ENCODE measurements at places on chromosomes 1 and 21.

DNA sequence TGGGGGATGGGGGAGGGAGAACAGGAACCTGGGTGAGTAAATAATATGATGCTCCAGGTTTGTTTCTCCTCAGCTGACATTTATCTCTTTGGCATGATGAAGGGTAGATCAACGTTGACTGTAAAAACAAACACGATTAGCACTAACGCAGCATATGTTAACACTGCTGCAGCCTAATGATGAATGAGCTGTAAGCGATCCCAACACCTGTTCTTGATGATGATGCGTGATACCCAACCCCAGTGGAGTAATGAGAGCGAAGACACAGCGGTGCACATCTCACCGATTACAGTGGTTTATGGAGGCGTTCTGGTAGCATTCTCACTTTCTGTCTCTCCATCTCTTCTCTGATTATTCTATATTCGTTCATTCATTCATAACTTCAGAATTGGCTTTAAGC is 640.4 kb downstream of the USP25 start:
- DNase-seq: no peak

- DNase-seq: no peak
These were observed 188.3 kb downstream of the FGGY start for GRCh38 chr1:59485171-59485570.

- DNase-seq: no peak
These were observed 991 bp downstream of the ANKRD35 start for GRCh38 chr1:145884675-145885074.

DNA sequence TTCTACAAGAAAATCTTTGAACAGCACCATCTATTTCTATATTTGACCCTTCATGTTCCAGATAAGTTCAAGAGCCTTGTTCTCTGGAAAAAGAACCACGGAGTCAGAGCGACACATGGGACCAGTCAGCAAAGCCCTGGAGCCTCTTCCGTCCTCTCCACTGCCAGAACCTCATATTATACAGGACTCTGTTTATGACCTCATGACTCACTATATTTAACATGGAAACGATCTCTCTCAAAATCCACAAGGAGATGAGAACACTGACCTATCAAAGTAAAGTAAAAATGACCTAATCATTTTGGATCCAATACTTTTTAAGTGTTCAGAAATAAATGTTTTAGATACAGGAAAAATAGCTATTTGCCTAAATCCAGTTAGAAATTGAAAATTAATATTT is 124.6 kb upstream of the KRTAP19-8 start:
- DNase-seq: no peak

- DNase-seq: no peak
These were observed 56.1 kb downstream of the MEF2D start for GRCh38 chr1:156444407-156445001.

DNA sequence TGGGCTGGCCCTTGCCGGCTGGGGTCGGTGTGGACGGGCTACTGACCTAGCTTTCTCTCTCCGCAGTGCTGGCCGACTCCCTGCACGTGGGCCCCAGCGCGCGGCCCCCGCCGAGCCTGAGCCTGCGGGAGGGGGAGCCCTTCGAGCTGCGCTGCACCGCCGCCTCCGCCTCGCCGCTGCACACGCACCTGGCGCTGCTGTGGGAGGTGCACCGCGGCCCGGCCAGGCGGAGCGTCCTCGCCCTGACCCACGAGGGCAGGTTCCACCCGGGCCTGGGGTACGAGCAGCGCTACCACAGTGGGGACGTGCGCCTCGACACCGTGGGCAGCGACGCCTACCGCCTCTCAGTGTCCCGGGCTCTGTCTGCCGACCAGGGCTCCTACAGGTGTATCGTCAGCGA is 34.9 kb downstream of the PTGFRN start:
- no peak for DNase-seq

DNA sequence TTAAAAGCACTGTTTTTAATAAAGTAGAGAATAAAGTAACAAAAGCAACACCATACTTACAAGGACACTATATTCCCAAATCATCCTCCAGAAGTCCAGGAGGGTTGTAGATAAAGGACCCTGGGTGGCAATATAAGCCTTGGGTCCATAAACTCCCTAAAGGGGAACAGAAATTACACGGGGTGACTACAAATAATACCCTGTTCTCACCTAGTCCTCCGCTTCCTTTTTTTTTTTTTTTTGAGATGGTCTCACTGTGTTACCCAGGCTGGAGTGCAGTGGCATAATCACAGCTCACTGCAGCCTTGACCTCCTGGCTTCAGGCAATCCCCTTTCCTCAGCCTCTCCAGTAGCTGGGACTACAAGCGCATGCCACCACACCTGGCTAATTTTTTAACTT is 13.1 kb downstream of the PTPN22 start:
- DNase-seq: no peak

DNA sequence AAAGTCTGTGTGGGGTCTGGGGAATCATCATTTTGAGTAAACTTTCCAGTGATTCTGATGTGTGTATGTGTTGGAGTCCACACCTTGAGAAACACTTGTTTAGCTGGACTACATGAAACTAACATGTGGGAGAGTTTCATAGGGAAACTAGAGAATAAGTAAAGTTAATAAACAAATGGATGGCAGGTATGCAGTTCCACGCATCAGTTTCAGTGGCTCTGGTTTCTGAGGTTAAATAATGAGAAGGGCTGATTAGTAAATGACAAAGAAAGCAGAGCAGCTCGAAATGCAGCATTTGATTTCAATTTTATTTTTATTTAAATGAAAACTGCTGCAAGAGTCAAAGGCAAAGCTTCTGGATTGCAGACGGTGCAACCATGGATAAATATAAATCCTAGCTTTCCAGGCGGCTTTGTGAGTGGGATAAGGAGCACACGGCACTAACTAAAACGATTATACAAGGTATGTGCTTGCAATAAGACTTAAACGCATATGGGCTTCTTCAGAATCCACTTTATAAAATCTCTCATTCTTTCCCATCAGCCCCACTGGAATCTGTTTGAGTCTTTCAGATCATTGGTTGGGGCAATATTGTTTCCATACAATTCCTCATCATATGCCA is 310.7 kb downstream of the PLPP3 start:
- no peak for DNase-seq

GRCh38 chr1:84143796-84144565 is at the start of gene PRKACB:
TSS of gene PRKACB (plus strand) at chr1:84144271. CDS start at chr1:84144362, 91 bp downstream.
- DNase-seq: no peak

DNA sequence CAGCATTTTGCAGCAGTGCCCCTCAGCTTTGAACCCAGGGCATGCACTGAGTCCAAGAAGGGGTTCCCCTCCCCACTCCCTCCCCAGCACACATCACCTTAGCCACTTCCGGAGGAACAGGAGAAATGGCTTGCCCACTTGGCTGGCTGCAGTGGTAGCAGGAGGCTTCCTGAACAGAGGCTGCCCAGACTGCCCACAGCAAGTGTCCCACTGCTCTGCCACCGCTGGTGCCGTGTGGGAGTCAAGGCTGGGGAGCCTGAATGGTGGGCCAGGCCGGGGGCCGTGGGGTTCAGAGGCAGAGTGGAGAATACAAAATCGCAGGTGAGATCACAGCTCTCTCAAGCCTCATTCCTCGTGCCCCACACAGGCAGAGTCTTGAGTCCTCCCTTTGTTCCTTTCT is 34.5 kb downstream of the CD247 start:
- no peak for DNase-seq

- DNase-seq: no peak
These were observed 21.0 kb downstream of the PCSK9 start for GRCh38 chr1:55060133-55060999.

GRCh38 chr1:17829579-17829978 is 74.4 kb downstream of the ACTL8 start:
- peak; percentile 92 for DNase-seq

DNA sequence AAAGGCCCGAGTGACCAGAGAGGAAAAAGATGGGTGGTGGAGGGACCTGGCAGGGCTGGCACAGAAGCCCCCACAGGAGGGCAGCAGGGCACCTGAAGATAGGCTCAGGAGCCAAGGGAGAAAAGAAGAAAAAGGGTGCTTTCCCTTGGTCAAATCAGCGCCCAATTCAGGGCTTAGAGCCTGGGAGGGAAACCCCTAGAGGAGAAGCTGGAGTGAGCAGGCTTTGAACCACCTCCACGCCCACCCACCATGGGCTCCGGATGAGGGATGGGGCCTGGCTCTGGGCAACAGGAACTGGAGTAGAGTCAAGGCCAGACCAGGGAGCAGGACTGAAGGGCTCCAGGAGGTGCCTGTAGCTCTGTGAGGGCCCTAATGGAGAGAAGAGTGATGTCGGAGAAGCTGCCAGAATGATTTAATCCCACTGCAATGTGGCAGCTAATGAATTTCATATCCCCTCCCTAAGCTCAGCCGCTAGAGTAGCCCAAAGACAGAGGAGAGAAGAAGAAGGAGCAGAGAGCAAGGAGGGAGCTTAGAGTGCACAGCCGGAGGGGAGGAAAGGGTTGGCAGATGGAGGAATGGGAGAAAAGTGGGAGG is 12.0 kb upstream of the PRELP start:
- DNase-seq: no peak

- no peak for DNase-seq
These were observed 4.3 kb downstream of the TSPAN2 start for GRCh38 chr1:115084902-115085511.

DNA sequence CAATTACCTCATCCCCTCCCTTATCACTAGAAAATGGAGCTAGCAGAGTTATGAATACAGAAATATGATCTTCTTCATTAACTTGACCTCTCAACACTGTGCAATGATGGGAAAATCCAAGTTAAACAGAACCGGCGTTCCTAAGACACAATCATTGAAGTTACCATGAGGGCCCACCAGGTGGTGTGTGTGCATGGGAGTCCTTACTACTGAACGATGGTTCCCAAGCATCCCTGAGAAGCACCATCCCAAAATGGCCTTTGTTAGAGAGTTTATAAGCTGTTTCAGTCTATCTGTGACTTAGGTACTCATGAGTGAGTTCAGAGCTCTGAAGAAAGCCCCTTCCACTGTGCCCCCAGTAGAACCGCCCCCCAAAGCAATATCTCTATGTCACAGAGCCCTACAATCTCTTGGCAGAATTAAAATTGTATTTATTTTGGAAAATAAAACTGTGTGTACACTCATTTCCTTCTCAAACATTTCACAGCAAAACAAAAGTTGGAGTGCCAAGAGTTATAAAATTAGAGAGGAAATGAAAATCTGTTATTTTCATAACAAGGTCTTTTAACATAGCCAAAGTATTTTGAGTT is 56.8 kb downstream of the PLD5 start:
- peak; percentile 46 for DNase-seq

GRCh38 chr1:246218686-246219085 is 288.4 kb downstream of the SMYD3 start:
- no peak for DNase-seq

DNA sequence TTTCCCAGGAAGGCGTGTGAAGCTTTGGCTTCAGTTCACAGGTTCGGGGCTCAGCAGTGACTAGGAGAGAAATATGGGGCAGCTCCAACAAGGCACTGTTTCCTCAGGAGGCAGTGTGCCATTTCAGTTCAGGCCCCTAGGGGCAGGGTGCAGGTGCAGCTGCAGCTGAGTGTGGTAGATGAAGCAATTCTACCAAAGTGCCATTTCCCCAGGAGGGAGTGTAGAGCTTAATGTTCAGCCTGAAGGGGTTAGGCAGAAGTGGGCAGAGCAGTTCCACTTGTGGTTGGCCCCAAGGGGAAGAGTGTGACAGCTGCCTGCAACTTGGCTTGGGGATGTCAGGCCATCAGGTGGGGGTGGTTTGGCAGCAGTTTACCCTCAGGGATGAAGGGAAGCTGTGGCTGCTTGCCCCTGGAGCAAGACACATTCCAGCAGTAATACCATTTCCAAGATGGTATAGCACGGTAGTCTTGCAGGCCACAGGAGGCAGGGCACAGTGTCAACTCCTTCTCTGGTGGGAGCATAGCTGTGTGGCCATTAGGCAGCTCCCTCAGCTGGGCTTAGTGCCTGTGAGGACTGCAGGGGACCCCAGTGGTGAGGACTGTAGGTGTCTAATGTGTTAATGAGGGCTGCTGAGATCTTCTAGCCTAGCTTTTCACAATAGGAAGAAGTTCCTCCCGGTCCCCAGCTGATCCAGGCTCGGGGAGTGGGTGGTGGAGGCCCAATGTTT is 34.7 kb downstream of the RGSL1 start:
- no peak for DNase-seq

- DNase-seq: no peak
These were observed 28.5 kb upstream of the PTGS2 start for GRCh38 chr1:186708694-186709097.

- peak; percentile 7 for DNase-seq
These were observed 1.7 kb downstream of the TOR1AIP1 start for GRCh38 chr1:179883745-179884138.

- no peak for DNase-seq
These were observed 82.5 kb upstream of the MAP1LC3C start for GRCh38 chr1:242081446-242081845.

- DNase-seq: no peak
These were observed 801 bp downstream of the RPS6KC1 start for GRCh38 chr1:213051881-213052202.

DNA sequence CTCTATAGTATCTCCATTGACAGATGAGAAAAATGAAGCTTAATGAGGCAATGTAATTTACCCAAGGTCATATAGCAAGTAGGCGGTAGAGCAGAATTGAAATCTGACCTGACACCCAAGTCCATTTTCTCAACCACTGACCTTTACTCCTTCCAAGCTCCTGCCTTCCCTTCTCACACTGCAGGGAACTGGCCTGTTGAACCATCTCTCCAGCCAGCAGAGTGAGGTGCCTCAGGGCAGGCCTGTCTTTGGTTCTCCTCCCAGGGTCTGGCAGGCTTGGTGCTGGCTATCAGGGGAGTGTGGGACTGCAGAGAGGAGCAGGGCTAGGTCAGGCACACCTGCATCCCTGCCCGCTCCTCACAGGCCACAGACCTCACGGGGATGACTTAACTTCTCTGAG is 126.8 kb downstream of the BEND5 start:
- DNase-seq: no peak

DNA sequence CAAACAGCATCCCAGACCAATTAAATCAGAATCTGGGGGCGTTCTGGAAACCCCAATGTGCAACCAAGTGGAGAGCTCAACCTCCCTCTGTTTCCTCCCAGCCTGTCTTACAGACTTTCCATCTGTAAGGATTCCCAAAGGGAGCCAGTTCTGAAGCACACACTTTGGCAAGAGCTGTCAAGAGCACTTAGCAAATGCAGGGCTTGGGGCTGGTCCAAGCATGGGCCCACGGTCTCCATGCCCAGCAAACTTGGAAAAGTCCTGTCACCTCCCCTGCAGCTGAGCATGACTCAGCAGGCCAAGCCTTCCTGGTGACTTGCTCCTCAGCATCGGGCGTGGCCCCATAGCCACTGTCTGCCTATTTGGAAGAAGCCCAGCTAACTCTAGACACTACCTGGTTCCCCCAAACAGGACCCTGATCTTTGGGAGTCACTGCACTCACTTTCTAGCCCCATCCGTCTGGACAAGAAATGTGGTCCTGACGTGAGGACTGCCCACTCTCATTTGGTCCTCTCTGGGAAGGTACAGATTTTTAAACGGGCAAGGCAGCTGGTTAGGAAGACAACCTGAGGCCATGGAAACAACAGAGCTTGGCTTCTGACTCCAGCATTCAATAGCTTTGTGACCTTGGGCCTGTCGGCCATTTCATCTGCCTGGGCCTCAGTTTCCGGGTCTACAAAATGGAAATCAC is 16.9 kb downstream of the SLC2A1 start:
- DNase-seq: peak; percentile 32

- DNase-seq: no peak
These were observed 419.6 kb downstream of the RWDD3 start for GRCh38 chr1:95653618-95654017.
